ENCODE measurements at places on chromosomes 7 and 10. TPM values are rescaled to one million over a fixed set of nuclear protein-coding genes. Genes with fewer than 3 reads are reported as not detected.

The TUBB8 gene
- total RNA-seq: not detected

The PROSER2 gene
- 29.3 TPM for total RNA-seq

The JAZF1 gene
- total RNA-seq: 4.0 TPM

The ABCB1 gene
- 2.3 TPM for total RNA-seq

The AVL9 gene
- 19.8 TPM for total RNA-seq

The EGFR gene
- 44.2 TPM for total RNA-seq

The TCAF2 gene
- 3.4 TPM for total RNA-seq

The HMX2 gene
- not detected for total RNA-seq

The PYROXD2 gene
- 8.6 TPM for total RNA-seq

DNA sequence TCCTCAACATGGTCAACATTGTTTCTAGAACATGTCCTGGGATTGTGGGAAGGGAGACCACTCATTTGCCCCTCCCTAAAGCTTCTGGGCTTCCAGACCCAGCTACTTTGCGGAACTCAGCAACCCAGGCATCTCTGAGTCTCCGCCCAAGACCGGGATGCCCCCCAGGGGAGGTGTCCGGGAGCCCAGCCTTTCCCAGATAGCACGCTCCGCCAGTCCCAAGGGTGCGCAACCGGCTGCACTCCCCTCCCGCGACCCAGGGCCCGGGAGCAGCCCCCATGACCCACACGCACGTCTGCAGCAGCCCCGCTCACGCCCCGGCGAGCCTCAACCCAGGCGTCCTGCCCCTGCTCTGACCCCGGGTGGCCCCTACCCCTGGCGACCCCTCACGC lies at the start of gene EPO:
Gene EPO, plus strand, starts transcription at position 190 of the 392 bp plus-strand sequence. CDS start 513 bp downstream, outside the sequence.
- H3K27me3 ChIP-seq: no peaks in the 10 kb centered on the region
- no peak for DNase-seq
- H3K4me1 ChIP-seq: peaks cover 52% of the 10 kb centered on the region
- H3K36me3 ChIP-seq: no peaks in the 10 kb centered on the region
- no peak within 1 kb of the TSS for H3K4me3 ChIP-seq

GRCh38 chr10:114389426-114389825 lies 14.9 kb downstream of the AFAP1L2 start:
- no peaks in the 10 kb centered on the region for H3K36me3 ChIP-seq
- peak; percentile 60 for DNase-seq
- H3K4me3 ChIP-seq: no peak overlapping the region

GRCh38 chr7:35521941-35522340 lies 173.0 kb downstream of the HERPUD2 start:
- no peaks in the 10 kb centered on the region for H3K36me3 ChIP-seq
- H3K27ac ChIP-seq: no peak overlapping the region
- DNase-seq: no peak
- H3K4me3 ChIP-seq: no peak overlapping the region
- no peaks in the 10 kb centered on the region for H3K27me3 ChIP-seq

- H3K4me1 ChIP-seq: no peaks in the 10 kb centered on the region
- no peaks in the 10 kb centered on the region for H3K27me3 ChIP-seq
- no peak overlapping the region for H3K4me3 ChIP-seq
- no peak overlapping the region for H3K27ac ChIP-seq
- DNase-seq: no peak
These were observed 52.8 kb downstream of the NRF1 start for GRCh38 chr7:129664029-129665012.

- H3K36me3 ChIP-seq: no peaks in the 10 kb centered on the region
- no peak overlapping the region for H3K4me3 ChIP-seq
- H3K27ac ChIP-seq: no peak overlapping the region
- no peaks in the 10 kb centered on the region for H3K27me3 ChIP-seq
- no peak for DNase-seq
These were observed 38.9 kb upstream of the PLCE1 start for GRCh38 chr10:93954726-93955363.

- no peak overlapping the region for H3K4me3 ChIP-seq
- DNase-seq: no peak
- no peaks in the 10 kb centered on the region for H3K36me3 ChIP-seq
- H3K27ac ChIP-seq: no peak overlapping the region
- H3K27me3 ChIP-seq: no peaks in the 10 kb centered on the region
- H3K4me1 ChIP-seq: no peaks in the 10 kb centered on the region
These were observed 636.8 kb downstream of the PHTF2 start for GRCh38 chr7:78435355-78435754.

DNA sequence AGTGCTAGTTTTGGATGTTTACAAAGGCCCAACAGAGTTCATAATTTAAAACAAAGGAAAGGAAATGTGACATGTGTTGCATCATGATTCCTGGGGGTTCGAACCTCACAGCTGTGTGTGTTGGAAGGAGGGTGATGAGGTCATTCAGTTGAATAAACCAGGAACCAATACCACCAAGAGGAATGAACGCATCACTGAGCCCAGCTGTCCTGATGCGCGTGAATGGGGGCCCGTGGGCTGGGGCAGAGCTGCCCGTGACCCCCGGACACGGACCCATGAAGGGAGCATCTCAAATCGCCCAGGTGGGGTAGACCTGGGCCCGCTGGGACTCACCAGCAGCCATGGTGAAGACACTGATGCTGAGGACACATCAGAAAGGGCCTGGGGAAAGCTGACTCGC lies 33.0 kb downstream of the BRI3 start:
- no peak overlapping the region for H3K4me3 ChIP-seq
- H3K27me3 ChIP-seq: no peaks in the 10 kb centered on the region
- no peak overlapping the region for H3K27ac ChIP-seq
- DNase-seq: no peak
- H3K4me1 ChIP-seq: no peaks in the 10 kb centered on the region
- peaks cover 7% of the 10 kb centered on the region for H3K36me3 ChIP-seq

- H3K27ac ChIP-seq: no peak overlapping the region
- H3K36me3 ChIP-seq: no peaks in the 10 kb centered on the region
- H3K4me3 ChIP-seq: no peak overlapping the region
- H3K4me1 ChIP-seq: no peaks in the 10 kb centered on the region
- no peaks in the 10 kb centered on the region for H3K27me3 ChIP-seq
- DNase-seq: no peak
These were observed 211.8 kb upstream of the FOXK1 start for GRCh38 chr7:4470246-4470645.

- H3K27ac ChIP-seq: no peak overlapping the region
- H3K4me3 ChIP-seq: no peak overlapping the region
- no peaks in the 10 kb centered on the region for H3K4me1 ChIP-seq
- no peak for DNase-seq
- H3K27me3 ChIP-seq: no peaks in the 10 kb centered on the region
These were observed 80.9 kb upstream of the APBB1IP start for GRCh38 chr10:26357203-26357602.

DNA sequence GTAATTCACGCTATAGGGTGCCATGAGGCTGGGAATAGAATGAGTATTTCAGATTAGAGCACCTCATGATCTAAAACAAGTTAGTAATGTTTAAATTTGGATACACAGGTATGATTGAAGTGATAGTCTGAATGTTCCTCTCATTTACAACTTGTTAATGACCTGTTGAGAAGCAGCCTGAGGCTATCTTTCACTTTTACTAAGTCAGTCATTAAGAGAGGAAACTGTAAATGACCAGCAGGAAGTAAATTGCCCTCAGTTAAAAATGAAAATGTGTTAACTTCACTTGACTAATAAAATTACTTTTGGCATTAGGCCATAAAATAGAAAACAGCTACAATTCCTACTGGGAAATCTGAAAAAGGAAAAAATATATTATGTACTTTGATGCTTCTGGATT lies 1042.0 kb downstream of the DNAJB9 start:
- H3K27me3 ChIP-seq: no peaks in the 10 kb centered on the region
- no peak overlapping the region for H3K27ac ChIP-seq
- no peak overlapping the region for H3K4me3 ChIP-seq
- no peaks in the 10 kb centered on the region for H3K36me3 ChIP-seq
- H3K4me1 ChIP-seq: no peaks in the 10 kb centered on the region

DNA sequence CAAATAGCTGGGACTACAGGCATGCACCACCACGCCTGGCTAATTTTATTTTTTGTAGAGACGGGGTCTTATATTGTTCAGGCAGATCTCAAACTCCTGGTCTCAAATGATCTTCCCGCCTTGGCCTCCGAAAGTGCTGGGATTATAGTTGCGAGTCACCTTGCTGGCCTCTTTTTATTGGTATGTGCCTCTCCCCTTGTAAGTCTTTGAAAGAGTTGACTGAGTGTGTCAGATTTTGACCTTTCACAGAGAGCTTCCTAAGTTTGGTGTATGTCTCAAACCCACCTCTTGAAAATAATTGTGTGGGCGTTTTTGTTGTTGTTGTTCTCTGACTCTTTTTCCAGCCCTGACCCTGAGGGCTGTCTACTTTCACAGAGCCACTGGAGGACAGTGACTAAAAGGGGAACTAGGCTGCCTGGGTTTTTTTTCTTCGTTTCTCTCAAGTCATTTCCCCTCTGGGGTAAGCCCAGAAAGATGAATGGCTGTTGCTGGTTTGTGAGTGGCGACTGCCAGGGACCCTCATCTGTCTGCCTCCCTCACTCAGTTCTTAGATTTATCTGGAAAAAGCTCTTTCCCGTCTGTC lies 262.8 kb downstream of the ZEB1 start:
- no peak for DNase-seq
- no peaks in the 10 kb centered on the region for H3K4me1 ChIP-seq
- no peak overlapping the region for H3K4me3 ChIP-seq
- H3K36me3 ChIP-seq: no peaks in the 10 kb centered on the region
- H3K27ac ChIP-seq: no peak overlapping the region

- no peak overlapping the region for H3K27ac ChIP-seq
- DNase-seq: no peak
- H3K27me3 ChIP-seq: no peaks in the 10 kb centered on the region
These were observed 4.3 kb downstream of the LIPN start for GRCh38 chr10:88764110-88764509.

DNA sequence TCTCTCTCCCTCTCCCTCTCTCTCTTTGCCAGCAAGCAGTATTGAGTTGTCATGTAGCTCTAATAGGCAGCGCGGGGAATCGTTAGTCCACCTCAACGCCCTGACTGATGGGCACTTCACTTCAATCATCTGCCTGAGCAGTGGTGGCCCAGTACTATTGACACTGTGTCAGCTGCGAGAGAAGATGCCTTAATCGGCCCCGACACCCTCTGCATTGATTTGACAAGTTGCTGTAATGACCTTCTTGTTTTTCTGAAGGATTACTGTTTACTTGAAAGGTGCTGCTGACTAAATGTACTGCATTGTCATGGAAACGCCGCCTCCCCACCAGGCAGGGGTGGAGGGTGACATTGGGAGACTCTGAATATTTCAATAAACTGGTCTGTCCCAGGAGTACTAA lies 913.8 kb downstream of the KCNMA1 start:
- no peak overlapping the region for H3K27ac ChIP-seq
- DNase-seq: no peak
- no peaks in the 10 kb centered on the region for H3K36me3 ChIP-seq
- no peak overlapping the region for H3K4me3 ChIP-seq

GRCh38 chr10:44198096-44198779 lies 186.7 kb downstream of the CXCL12 start:
- H3K4me3 ChIP-seq: no peak overlapping the region
- DNase-seq: no peak
- H3K27me3 ChIP-seq: no peaks in the 10 kb centered on the region
- H3K27ac ChIP-seq: no peak overlapping the region

- no peaks in the 10 kb centered on the region for H3K27me3 ChIP-seq
- no peaks in the 10 kb centered on the region for H3K36me3 ChIP-seq
- DNase-seq: no peak
- H3K4me1 ChIP-seq: peaks cover 3% of the 10 kb centered on the region
These were observed 182.1 kb downstream of the NEBL start for GRCh38 chr10:20714979-20715378.

DNA sequence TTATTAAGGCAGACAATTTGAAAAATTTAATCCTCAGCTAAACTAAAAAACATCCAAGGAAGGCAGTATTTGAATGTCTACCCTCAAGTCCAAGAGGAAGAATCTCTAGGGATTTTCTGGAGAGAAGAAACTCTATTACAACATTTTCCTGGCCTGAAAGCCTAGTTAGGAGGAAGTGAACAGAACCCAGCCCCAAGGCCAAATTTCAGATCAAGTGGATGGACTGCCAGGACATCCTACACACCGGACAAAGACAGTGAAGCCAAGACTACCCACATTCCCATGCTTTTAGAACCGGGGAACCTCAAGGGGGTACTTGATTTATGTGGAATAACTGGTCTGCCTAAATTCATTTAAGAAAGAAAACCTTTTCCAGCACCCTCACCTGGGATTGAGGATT lies 108.9 kb upstream of the MEOX2 start:
- DNase-seq: no peak
- H3K27ac ChIP-seq: no peak overlapping the region
- no peaks in the 10 kb centered on the region for H3K4me1 ChIP-seq
- no peaks in the 10 kb centered on the region for H3K27me3 ChIP-seq
- no peak overlapping the region for H3K4me3 ChIP-seq

DNA sequence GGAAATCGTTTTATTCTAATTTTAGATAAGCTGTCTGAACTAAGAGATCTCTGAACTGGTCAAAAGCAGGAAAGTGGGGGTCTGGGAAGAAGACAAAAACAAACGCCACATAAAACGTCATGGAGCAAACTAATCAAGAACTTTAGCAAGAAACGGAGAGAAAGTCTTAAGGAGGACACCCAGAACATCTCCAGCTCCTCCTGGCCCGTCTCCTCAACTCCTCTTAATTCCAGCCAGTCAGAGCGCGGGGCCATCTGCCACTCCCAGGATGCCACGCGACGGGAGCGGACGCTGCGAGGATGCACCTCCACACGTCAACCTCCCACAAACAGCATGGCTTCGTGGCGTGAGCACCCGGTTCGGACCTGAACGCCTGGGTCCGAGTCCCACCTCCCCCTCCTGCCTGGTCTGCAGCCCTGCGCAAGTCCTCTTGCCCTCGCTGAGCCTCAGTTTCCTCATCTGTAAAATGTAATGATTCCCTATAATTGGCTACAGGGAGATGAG lies 598 bp downstream of the MMS19 start:
- peaks cover 40% of the 10 kb centered on the region for H3K4me1 ChIP-seq
- peak; percentile 72 for DNase-seq
- H3K36me3 ChIP-seq: no peaks in the 10 kb centered on the region
- no peaks in the 10 kb centered on the region for H3K27me3 ChIP-seq

DNA sequence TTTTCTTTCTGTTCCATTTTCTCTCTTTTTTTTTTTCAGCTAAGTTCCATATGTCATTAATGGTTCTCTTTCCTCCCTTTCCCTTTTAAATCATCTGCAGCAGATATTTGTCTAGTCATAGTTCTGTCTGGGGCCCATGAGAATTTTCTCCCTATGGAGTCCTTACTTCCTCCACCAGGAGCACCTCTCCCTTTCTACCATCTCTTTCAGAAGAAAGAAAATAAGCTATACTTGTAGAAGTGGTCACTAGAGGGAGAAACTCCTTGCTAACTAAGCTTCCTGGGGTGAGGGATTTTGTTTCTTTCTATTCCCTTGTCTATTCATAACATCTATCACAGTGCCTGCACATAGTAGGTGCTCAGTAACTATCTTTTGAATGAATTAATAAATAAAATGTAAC lies 230.2 kb upstream of the HPS1 start:
- H3K36me3 ChIP-seq: no peaks in the 10 kb centered on the region
- no peaks in the 10 kb centered on the region for H3K4me1 ChIP-seq
- H3K4me3 ChIP-seq: no peak overlapping the region
- no peak overlapping the region for H3K27ac ChIP-seq
- H3K27me3 ChIP-seq: no peaks in the 10 kb centered on the region

GRCh38 chr7:323410-323809 lies 33.4 kb downstream of the FOXL3 start:
- no peak overlapping the region for H3K27ac ChIP-seq
- DNase-seq: no peak
- H3K4me1 ChIP-seq: peaks cover 64% of the 10 kb centered on the region
- no peak overlapping the region for H3K4me3 ChIP-seq
